Left hindlimb (tissue), 1 donor: ENCODE measurements at places on chromosomes 6 and 20.
A peak's percentile ranks its signal among the peaks of the same experiment; 100 is the strongest.

- DNase-seq: peak; percentile 49
These were observed 19.8 kb downstream of the GMPR start for GRCh38 chr6:16257999-16258708.

DNA sequence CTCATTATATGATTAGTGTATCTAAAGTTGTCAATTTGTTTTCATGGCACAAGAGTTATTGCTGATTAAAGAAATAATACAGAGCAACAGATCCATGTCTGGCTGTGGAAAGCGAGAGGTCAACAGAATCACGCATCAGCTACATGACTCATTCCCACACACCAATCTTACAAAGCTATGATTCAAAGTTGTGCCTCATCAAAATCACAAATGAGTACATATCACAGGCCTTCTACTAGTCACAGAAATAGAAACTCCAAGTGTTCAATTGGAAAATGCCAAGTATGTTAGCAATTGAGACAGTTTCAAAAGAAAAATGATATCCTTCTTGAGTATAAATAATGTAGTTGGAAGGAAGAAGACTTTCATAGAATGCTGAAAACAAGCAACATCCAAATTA, 57.8 kb upstream of the NKAIN2 start:
- DNase-seq: no peak

GRCh38 chr6:148907573-148907972, 160.7 kb downstream of the UST start:
- DNase-seq: no peak

GRCh38 chr6:130070326-130070725, 51.9 kb downstream of the L3MBTL3 start:
- no peak for DNase-seq

- no peak for DNase-seq
These were observed 83.5 kb downstream of the ASXL1 start for GRCh38 chr20:32441638-32442037.

GRCh38 chr20:39269493-39270217, 307.5 kb downstream of the DHX35 start:
- DNase-seq: no peak

GRCh38 chr6:13467216-13467600, 20.2 kb downstream of the GFOD1 start:
- no peak for DNase-seq

GRCh38 chr6:106146852-106147351, 60.8 kb downstream of the PRDM1 start:
- no peak for DNase-seq
